Urinary bladder (tissue), 4 donors: ENCODE measurements at places on chromosomes 16 and 17. TPM values are rescaled to one million over a fixed set of nuclear protein-coding genes. Genes with fewer than 3 reads are reported as not detected.

The FAM20A gene
- total RNA-seq, result 6.1 TPM

The HBZ gene
- 0.85 TPM for total RNA-seq

The ZNF652 gene
- 47.5 TPM for total RNA-seq

The ZNF750 gene
- total RNA-seq, result 3.1 TPM

The CPHXL2 gene
- not detected for total RNA-seq

The FLCN gene
- total RNA-seq, result 31.3 TPM

The MARCHF10 gene
- total RNA-seq, result 0.42 TPM

The C1QTNF8 gene
- total RNA-seq, result not detected

The ABI3 gene
- 3.0 TPM for total RNA-seq

The ZFP3 gene
- total RNA-seq, result 9.2 TPM

The ARHGAP23 gene
- 53.8 TPM for total RNA-seq

The CTRB1 gene
- not detected for total RNA-seq

The HEATR9 gene
- not detected for total RNA-seq

The SHCBP1 gene
- 12.8 TPM for total RNA-seq

The SLC9A5 gene
- total RNA-seq, result 0.32 TPM

The SLC16A13 gene
- 0.37 TPM for total RNA-seq

The KRTAP4-7 gene
- total RNA-seq, result not detected

The RPH3AL gene
- 5.4 TPM for total RNA-seq

The NUPR1 gene
- 4.1 TPM for total RNA-seq

The ZNF287 gene
- total RNA-seq, result 18.2 TPM

The KRT32 gene
- total RNA-seq, result not detected

The ZP2 gene
- total RNA-seq, result 0.90 TPM

The TLCD3B gene
- total RNA-seq, result 0.32 TPM

The MSLN gene
- 0.74 TPM for total RNA-seq

The TSEN54 gene
- 10.9 TPM for total RNA-seq

The UQCRC2 gene
- 224 TPM for total RNA-seq

The DNAI2 gene
- total RNA-seq, result not detected

The ITGAX gene
- total RNA-seq, result 2.2 TPM

The B9D1 gene
- total RNA-seq, result 14.5 TPM

The KRT15 gene
- total RNA-seq, result 4.7 TPM

The HP gene
- total RNA-seq, result 0.95 TPM

The C16orf89 gene
- total RNA-seq, result 6.0 TPM

The ATP2C2 gene
- 5.0 TPM for total RNA-seq

The ETV4 gene
- total RNA-seq, result 0.95 TPM

The SMTNL2 gene
- 8.0 TPM for total RNA-seq

The BRIP1 gene
- total RNA-seq, result 19.0 TPM

The TNFSF12 gene
- 8.5 TPM for total RNA-seq

The SECTM1 gene
- total RNA-seq, result 15.9 TPM

The CACNA1G gene
- 6.6 TPM for total RNA-seq

The KRTAP4-9 gene
- total RNA-seq, result not detected

The KCNAB3 gene
- total RNA-seq, result 2.3 TPM

The NDUFAF8 gene
- total RNA-seq, result 11.2 TPM

The KRT222 gene
- total RNA-seq, result 1.1 TPM

The PRR11 gene
- 7.9 TPM for total RNA-seq
